Neural crest cell (in vitro differentiated cells): ENCODE measurements at places on chromosomes 2 and 18.

- no peak overlapping the region for H3K4me3 ChIP-seq
Measured at GRCh38 chr2:145194673-145195072, 674.8 kb upstream of the ZEB2 start.

DNA sequence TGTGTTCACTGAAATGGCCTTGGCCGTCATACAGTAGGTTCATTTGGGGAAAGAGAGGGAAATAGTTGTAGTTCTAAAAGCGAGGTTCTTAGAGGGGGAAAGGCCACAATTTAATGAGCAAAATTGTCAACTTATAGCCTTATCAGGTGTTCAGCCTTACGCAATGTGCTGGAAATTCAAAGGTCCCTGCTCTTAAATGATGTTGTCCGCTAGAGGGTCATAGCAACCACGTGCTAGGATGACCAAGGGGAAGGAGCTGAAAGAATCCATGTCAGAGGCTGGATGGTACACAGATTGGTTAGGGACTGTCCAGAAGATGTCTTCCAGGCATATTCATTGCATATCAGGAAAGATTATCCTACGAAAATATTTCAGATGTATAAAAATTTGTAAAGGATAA, 282.3 kb upstream of the MEX3C start:
- peaks cover 2% of the 10 kb centered on the region for H3K36me3 ChIP-seq
- DNase-seq: no peak
- H3K27ac ChIP-seq: no peak overlapping the region
- H3K4me1 ChIP-seq: no peaks in the 10 kb centered on the region
- no peak overlapping the region for H3K4me3 ChIP-seq

DNA sequence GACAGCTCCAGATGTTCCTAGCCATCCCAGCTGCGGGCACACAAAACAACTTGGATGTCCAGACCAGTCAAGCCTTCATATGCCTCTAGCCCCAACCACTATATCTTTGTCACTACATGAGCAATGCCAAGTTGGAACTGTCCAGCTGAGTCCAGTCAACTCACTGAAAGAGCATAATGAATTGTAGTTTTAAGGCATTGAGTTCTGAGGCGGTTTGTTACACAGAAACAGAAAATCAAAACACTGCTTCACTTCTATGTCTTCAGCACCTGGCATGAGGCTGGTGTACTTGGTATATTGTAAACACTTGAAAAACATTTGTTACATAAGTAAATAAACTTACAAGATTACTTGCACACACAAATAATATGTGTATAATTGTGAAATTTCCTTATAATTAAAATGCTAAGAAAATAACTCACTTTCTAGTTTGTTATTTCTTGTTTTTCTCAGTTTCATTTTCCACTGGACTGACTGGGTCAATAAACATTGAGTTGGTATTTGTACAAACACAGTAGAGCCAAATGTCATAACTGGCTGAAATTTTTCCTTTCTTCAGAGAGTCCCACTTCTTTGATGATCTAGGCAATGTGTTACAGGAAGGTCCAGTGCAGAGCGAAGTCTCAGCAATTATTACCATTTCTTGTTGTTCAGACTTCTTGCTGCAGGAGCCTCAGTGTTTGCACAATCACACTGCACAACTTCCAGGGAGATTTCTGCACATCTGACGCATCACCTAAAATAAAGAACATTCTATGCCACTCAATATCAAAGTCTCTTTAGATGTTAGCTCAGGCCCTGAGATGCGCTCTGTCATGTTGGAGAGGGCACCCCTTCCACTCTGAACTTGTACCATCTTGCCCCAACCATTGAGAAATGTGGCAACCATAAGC, 38.2 kb upstream of the DPP4 start:
- H3K4me3 ChIP-seq: no peak overlapping the region

- peaks cover 6% of the 10 kb centered on the region for H3K36me3 ChIP-seq
- H3K27ac ChIP-seq: peak overlapping the region; percentile 62
- no peak for DNase-seq
- H3K4me3 ChIP-seq: no peak overlapping the region
Measured at GRCh38 chr2:235954888-235955480, 213.2 kb downstream of the GBX2 start.

DNA sequence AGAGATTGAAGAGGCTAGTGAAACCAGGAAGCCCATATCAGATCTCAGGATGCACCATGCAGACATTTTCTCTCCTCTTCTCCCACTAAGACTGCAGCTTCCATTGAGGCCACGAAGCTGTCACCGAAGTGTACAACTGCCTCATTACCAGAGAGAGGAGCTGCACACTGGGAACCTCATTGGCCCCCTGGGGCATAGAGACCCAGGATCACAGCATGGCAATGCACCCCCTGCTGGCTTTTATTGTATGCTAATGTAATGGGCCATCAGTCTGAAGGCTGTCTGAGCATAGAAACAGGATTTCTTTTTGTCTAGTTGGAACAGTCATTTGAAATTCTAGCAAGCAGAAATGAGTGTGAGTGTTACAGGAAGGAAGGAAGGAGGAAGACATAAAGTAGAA, 861.6 kb upstream of the CELF4 start:
- no peak overlapping the region for H3K27ac ChIP-seq
- DNase-seq: peak; percentile 1
- no peaks in the 10 kb centered on the region for H3K36me3 ChIP-seq
- peaks cover 9% of the 10 kb centered on the region for H3K4me1 ChIP-seq

GRCh38 chr2:64049633-64050220, 30.5 kb upstream of the VPS54 start:
- no peak overlapping the region for H3K27ac ChIP-seq
- H3K36me3 ChIP-seq: no peaks in the 10 kb centered on the region
- no peaks in the 10 kb centered on the region for H3K27me3 ChIP-seq
- H3K4me1 ChIP-seq: peaks cover 33% of the 10 kb centered on the region

DNA sequence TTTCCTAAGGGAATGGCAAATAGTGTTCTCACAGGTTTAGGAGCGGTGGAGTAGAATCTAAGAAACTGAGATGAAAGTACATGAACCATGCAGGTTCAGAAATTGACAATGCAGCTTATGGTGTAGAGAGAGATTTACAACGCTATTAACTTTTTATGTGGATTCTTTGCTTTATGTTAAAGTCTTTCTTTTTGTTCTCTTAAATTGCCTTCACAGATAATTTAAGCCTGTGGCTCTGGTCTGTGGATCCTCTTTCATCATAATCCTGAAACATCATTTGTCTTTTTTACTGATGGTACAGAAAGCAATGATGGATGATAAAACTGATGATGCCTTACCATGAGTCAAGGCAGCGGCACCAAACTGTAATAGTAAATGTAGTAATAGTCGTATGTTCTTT, 30.3 kb downstream of the SOCS6 start:
- no peak for DNase-seq
- H3K27ac ChIP-seq: no peak overlapping the region
- no peak overlapping the region for H3K4me3 ChIP-seq
- no peaks in the 10 kb centered on the region for H3K27me3 ChIP-seq

DNA sequence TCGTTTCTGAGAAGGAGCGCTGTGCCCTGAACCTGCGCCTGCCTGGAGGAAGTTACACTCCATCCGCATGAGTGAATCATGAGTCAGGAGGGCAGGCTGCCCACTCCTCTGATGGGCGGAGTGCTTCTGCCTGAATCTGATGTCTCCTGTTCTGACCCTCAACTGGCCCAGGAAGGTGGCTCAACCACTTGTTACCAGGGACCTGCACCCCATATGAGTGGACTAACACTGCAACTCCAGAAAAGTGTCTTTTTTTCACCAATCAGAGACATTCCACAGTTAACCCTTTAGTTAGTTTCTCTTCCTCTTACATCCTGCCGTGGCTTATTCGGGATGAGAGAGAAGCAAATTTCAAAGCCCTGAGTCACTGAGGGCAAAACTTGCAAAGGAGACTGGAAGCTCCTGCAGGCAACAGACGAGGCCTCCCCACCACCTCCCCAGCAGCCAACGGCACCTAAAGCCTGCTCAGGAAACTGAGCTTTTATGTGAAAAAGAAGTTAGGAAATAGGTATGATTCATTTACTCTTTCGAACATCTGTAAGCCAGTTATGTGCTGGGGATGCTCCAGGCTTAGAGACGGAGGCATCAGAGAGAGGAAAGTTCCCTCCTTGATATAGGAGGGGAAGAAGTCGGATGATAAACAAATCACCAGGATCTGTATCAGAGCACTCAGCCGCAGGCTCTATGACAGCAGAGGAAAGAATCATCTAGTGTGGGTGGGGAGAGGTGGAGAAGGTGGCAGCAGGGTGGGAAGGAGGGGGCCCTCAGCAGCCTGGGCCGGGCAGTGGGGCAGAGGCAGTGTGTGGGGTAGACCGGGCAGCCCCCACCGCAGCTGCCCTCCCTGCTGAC, 30.9 kb downstream of the MBP start:
- DNase-seq: no peak
- H3K27ac ChIP-seq: no peak overlapping the region
- H3K4me3 ChIP-seq: no peak overlapping the region
- H3K36me3 ChIP-seq: no peaks in the 10 kb centered on the region
- H3K27me3 ChIP-seq: peaks cover 14% of the 10 kb centered on the region
- H3K4me1 ChIP-seq: peaks cover 30% of the 10 kb centered on the region

GRCh38 chr18:60197671-60198462, 174.7 kb downstream of the MC4R start:
- no peak overlapping the region for H3K4me3 ChIP-seq
- no peaks in the 10 kb centered on the region for H3K4me1 ChIP-seq
- peaks cover 10% of the 10 kb centered on the region for H3K27me3 ChIP-seq
- H3K27ac ChIP-seq: no peak overlapping the region
- DNase-seq: no peak

GRCh38 chr2:234490271-234491091, 6.4 kb downstream of the ARL4C start:
- DNase-seq: no peak
- no peak overlapping the region for H3K27ac ChIP-seq
- peaks cover 28% of the 10 kb centered on the region for H3K4me1 ChIP-seq

- H3K4me3 ChIP-seq: no peak overlapping the region
- H3K4me1 ChIP-seq: no peaks in the 10 kb centered on the region
- no peak for DNase-seq
- H3K27ac ChIP-seq: no peak overlapping the region
Measured at GRCh38 chr2:9998916-9999654, 44.3 kb upstream of the KLF11 start.

- no peaks in the 10 kb centered on the region for H3K4me1 ChIP-seq
- H3K27me3 ChIP-seq: no peaks in the 10 kb centered on the region
- no peaks in the 10 kb centered on the region for H3K36me3 ChIP-seq
- DNase-seq: no peak
- no peak overlapping the region for H3K4me3 ChIP-seq
- H3K27ac ChIP-seq: no peak overlapping the region
Measured at GRCh38 chr2:220574038-220574437, 946.6 kb downstream of the SLC4A3 start.

- DNase-seq: no peak
- no peaks in the 10 kb centered on the region for H3K27me3 ChIP-seq
- H3K4me1 ChIP-seq: peaks cover 4% of the 10 kb centered on the region
- H3K36me3 ChIP-seq: no peaks in the 10 kb centered on the region
- no peak overlapping the region for H3K27ac ChIP-seq
Measured at GRCh38 chr2:95303191-95303919, 6.2 kb downstream of the KCNIP3 start.

DNA sequence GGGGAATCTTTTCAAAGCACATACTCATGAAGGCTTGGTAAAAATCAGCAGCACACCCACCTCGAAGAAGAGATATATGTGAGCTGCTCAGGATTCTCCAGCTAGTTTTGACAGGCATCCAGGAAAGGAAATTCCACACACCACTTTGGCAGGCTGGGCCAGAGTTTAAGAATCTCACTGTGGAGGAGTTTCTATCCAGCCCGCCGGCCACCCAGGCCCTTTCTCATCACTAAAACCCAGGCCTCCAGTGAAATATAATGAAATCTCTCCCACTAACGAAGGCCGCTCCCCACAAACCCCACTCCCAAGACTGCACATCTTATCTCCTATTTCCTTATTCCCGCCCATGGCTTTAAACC, 202.0 kb downstream of the GLI2 start:
- no peak overlapping the region for H3K4me3 ChIP-seq
- H3K36me3 ChIP-seq: peaks cover 6% of the 10 kb centered on the region

GRCh38 chr2:230974096-230974913, 21.6 kb upstream of the SPATA3 start:
- no peak overlapping the region for H3K4me3 ChIP-seq
- no peaks in the 10 kb centered on the region for H3K36me3 ChIP-seq
- no peak overlapping the region for H3K27ac ChIP-seq
- peaks cover 16% of the 10 kb centered on the region for H3K4me1 ChIP-seq
- no peaks in the 10 kb centered on the region for H3K27me3 ChIP-seq

- H3K27me3 ChIP-seq: no peaks in the 10 kb centered on the region
- peaks cover 62% of the 10 kb centered on the region for H3K4me1 ChIP-seq
- H3K27ac ChIP-seq: peak overlapping the region; percentile 58
Measured at GRCh38 chr2:144438801-144439631, 80.9 kb downstream of the ZEB2 start.

DNA sequence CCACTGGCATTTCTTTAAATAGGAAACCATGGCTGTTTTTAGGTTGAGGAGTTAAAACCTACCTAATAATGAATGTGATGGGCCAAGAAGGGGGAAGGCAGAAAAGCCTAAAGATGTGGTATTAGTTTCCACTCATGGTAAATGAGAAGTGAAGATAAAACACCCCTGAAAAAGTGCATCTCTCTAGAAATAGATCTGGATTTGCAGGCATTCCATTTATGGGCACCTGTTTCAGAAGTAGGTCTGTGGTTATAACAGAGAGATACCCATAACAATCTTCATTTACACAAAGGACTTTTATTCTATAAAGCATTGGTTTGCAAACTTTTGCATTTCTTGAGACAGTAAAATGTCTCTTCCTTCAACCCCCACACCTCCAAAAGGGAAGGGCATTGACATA, 62.1 kb downstream of the PRKCE start:
- no peaks in the 10 kb centered on the region for H3K36me3 ChIP-seq
- no peak for DNase-seq
- no peak overlapping the region for H3K4me3 ChIP-seq
- no peaks in the 10 kb centered on the region for H3K27me3 ChIP-seq
- no peak overlapping the region for H3K27ac ChIP-seq
- H3K4me1 ChIP-seq: peaks cover 3% of the 10 kb centered on the region

DNA sequence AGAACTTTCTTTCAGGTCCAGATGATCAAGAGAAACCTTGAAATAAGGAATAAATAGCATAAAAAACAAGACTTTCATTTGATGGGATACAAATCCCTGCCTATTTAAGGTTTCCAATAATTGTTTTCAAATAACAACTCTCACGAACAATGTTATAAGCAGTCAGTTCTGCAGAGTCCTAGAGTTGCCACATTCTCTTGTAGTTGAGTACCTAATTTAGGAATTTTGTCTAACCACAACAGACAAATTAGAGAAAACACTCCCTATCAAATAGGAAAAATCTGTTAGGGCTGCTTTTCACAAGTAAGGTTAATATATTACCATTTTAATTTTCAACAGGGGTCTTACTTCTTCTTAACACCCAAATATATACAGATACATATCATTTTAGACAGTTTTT, 130.1 kb upstream of the CDH20 start:
- no peaks in the 10 kb centered on the region for H3K4me1 ChIP-seq
- no peak overlapping the region for H3K4me3 ChIP-seq
- H3K36me3 ChIP-seq: no peaks in the 10 kb centered on the region
- no peak overlapping the region for H3K27ac ChIP-seq

- no peak overlapping the region for H3K27ac ChIP-seq
- H3K4me1 ChIP-seq: no peaks in the 10 kb centered on the region
- DNase-seq: no peak
- H3K27me3 ChIP-seq: no peaks in the 10 kb centered on the region
Measured at GRCh38 chr2:192043216-192043870, 151.4 kb downstream of the TMEFF2 start.

- no peak for DNase-seq
- no peak overlapping the region for H3K4me3 ChIP-seq
- H3K36me3 ChIP-seq: no peaks in the 10 kb centered on the region
- H3K27me3 ChIP-seq: peaks cover 13% of the 10 kb centered on the region
- no peaks in the 10 kb centered on the region for H3K4me1 ChIP-seq
Measured at GRCh38 chr2:30792521-30792920, 14.7 kb downstream of the CAPN13 start.
